ENCODE measurements at places on chromosomes 4 and X.

DNA sequence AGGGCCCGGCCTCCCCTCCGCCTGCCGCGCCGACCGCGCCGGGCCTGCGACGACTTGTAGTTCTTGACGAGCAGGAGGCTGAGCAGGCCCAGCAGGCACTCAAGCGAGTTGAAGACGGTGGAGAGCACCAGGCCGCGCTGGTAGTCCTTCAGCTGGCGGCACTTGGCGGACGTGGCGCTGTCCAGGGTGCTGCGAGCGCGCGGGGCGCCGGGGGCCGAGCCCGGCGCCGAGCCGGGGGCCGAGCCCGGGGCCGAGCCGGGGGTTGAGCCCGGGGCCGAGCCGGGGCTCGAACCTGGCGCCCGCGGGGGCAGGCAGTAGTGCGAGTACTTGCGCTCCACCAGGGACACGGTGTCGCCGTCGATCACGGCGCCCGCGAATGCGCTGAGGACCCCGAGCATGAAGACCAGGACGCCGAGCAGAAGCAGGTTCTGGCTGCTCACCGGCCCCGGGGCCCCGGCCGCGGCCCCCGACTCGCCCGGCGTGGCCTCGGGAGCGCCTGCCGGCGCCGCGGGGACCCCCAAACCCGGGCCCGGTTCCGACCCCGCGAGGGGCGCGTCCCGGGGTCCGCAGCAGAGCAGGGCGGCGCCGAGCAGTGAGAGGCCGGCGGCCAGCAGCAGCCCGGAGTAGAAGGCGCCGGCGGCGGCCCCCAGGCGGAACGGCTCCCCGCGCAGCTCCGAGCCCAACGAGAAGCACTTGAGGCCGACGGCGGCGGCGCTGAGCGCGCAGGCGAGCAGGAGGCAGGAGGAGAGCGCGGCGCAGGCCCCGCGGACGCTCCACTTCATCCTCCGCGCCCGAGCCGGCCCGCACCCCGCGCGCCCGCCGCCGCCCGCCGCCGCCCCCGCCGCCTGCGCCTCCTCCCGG, 584 bp downstream of the TMEM271 start:
- DNase-seq: peak; percentile 80

- no peak for DNase-seq
Measured at GRCh38 chr4:40066651-40067050, 10.0 kb downstream of the N4BP2 start.

DNA sequence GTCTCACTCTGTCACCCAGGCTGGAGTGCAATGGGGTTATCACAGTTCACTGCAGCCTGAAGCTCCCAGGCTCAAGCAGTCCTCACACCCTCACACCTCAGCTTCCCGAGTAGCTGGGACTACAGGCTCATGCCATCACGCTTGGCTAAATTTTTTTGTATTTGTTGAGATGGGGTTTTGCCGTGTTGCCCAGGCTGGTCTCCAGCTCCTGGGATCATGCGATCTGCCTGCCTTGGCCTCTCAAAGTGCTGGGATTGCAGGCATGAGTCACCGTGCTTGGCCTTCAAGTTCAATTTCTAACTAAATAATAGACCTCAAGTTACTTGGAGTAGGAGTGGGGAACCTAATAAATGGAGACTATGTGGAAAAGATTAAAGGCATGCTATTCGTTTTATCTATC, 48.9 kb downstream of the MND1 start:
- DNase-seq: peak; percentile 68

- no peak for DNase-seq
Measured at GRCh38 chr4:152634110-152634760, 45.6 kb downstream of the TMEM154 start.

GRCh38 chrX:41127477-41128192, 42.4 kb downstream of the USP9X start:
- DNase-seq: no peak

Measured in choroid plexus epithelial cell (primary cell).